ENCODE measurements at places on chromosomes 1 and 21.

DNA sequence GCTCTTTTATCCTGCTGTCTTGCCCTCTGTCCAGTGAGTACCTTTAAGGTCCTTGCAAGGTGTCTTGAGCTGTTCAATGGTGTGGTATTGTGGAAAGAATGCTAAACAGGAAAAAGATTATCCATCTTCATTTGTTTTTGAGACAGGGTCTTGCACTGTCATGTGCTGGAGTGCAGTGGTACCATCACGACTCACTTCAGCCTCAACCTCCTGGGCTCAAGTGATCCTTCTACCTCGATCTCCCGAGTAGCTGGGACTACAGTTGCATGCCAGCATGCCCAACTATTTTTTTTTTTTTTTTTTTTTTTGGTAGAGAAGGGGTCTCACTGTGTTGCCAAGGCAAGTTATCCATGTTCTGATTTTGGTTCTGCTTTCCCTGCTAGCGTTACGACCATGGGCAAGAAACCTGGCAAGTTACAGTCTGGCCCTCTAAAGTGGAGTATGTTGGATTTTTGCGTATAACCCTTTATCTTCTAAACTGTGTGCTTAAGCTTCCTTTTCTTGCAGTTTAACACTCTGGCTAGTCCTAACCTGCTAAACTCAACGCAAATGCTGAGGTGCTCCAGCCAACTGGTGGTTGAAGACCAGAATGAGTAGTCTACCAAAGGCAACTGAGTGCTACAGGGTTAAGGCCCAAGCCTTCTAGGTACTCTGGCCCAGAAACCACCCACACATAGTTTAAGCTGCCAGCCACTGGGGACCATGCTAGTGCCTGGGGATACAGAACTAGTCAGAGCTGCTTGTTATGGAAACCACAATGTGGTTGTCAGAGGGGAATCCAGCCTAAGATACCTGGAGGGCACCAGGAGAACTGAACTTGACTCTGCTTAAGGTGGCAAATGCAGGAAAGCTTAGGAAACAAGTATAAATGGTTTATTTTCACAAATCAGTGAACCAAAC is 7.9 kb downstream of the RPL11 start:
- DNase-seq = peak; percentile 47

- peak; percentile 47 for DNase-seq
Measured at GRCh38 chr1:80248886-80249285, 1242.4 kb upstream of the ADGRL4 start.

DNA sequence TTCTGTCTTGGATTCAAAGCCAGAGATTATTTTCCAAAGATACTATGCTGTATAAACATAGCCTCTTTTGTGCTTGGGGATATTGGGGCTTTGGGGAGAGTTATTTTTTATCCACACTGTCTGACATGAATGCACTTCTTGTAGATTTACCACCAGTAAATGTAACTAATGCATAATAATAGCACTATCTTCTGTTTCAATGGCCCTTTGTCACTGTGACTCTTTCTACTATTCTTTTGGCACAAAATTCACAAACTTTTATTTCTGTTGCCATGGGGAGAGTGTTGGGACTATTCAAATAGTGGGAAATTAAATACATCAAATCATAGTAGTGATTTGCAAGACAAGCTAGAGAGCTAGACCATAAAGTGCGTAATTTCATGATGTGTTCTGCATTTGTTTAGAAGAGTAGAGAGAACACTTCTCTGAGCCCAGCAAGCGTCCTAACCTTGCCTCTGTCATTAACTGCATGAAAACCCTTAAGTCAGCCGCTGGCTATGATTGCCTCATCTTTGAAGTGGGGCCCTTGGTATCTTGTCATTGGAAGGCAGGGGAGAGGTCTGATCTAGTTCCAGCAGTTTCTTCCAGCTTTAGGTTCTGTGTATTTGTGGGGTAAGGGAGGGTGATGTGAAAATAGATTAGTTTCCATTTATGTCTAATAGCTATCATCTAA is 154.4 kb downstream of the HHAT start:
- no peak for DNase-seq

DNA sequence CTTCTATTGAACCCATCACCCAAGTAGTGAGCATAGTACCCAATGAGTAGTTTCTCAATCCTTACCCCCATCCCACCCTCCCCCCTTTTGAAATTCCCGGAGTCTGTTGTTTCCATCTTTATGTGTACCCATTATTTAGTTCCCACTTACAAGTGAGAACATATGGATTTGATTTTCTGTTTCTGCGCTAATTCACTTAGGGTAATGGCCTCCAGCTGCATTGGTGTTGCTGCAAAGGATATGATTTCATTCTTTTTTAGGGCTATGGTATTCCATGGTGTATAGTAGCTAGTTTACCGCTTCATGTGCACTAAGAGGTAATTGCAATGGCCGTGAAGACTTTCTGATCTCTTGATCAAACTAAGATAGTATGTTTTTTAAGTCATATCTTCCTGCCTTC is 107.5 kb upstream of the SERTAD4 start:
- DNase-seq = peak; percentile 49

DNA sequence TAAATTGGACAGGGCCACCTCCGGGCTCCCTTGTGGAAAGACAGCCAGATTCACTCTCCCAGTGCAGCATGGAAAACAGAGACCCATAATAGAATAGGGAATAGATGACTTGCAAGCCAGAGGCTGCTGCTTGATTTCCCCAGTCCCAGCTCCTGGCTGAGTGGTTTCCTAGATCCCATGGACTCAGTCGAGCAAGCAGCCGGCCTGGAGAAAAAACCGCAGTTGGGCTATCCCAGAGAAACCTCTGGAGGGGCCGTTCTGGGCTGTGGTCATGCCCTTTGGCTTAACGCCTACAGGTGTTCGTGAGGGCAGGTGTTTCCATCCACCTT is 61.7 kb downstream of the ELK4 start:
- no peak for DNase-seq

GRCh38 chr1:178819123-178819522 is 51.8 kb downstream of the ANGPTL1 start:
- no peak for DNase-seq

GRCh38 chr1:22760455-22760854 is 49.8 kb downstream of the EPHB2 start:
- DNase-seq = peak; percentile 46

DNA sequence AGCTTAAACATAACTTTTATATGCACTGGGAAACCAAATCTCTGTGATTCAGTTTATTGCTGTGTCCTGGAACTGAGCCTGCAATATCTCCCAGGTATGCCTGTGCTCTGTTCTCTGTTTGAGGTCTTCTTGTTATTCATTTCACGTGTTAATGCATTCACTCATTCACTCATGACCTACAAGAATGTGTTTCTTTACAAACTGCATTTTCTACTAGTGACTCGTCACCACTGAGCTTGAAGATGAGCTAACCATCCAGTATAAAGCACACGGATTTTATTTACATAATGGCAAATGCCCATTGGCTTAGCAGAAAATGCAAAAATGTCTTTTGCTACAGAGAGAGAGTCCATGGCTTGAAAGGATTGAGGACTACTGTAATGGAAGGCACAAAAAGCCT is 75.0 kb upstream of the DUSP10 start:
- DNase-seq = peak; percentile 96

GRCh38 chr1:64712049-64712448 is 32.8 kb upstream of the RAVER2 start:
- DNase-seq = no peak

DNA sequence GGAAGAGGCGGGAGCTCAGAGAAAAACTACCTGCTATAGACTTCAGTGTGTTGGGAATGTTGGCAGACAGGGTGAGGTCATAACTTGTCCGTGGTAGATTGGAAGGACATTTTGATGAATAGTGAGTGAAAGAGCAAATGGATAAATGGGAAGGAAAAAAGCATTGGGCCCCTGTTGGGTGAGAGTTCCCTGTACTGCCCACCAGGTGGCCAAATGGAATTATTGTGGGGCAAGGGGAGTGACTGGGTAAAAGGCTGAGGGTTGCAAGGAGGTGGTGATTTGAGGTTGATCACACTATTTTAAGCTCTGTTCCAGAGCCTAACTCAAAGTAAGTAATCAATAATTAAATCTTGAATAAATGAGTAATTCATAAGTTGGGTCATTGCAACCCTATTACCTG is 60.4 kb downstream of the MRPS6 start:
- DNase-seq = no peak

GRCh38 chr1:147808025-147808424 is 47.6 kb upstream of the GJA5 start:
- peak; percentile 20 for DNase-seq

DNA sequence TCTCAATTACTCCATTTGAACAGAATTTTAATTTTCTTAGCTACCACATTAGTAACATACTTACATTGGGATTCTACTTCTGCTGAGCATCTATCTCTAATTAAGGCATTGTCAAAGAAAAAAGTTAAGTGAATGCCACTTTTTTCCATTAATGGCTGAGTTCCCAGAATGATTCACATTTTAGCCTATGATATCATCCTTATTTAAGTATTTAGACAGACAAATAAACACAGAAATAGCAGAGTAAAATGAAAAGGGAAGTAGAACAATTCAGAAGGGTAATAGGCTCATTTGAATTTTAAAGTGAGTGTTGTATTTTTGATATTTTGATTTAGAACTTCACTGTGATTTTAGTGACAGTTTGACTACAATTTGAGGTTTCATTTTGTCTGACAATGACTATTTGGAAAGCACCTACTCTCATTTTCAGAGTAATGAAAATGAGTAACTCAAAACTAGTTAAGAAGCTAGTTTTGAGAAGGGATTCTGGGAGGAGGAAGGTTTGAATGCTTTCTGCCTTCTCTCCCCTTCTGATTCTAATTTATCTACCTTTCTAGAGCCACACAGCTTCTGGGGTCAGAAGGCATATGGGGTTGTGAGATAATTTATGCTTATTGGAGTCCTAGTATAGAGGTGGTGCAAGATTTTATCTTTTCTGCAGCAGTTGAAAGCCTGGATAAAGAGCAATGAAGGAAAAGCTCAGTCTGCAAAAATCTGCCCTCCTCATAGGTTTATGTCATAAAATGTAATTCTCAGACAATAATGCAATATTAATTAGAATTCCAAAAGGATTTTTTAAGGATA is 15.5 kb downstream of the LYPLAL1 start:
- peak; percentile 79 for DNase-seq

Measured in fibroblast of mammary gland (primary cell).